ENCODE measurements at places on chromosomes 13 and 19.

- DNase-seq, result no peak
These were observed 3.0 kb upstream of the INSL3 start for GRCh38 chr19:17824339-17824738.

GRCh38 chr19:33578697-33579096 lies 43.1 kb upstream of the CHST8 start:
- no peak for DNase-seq

DNA sequence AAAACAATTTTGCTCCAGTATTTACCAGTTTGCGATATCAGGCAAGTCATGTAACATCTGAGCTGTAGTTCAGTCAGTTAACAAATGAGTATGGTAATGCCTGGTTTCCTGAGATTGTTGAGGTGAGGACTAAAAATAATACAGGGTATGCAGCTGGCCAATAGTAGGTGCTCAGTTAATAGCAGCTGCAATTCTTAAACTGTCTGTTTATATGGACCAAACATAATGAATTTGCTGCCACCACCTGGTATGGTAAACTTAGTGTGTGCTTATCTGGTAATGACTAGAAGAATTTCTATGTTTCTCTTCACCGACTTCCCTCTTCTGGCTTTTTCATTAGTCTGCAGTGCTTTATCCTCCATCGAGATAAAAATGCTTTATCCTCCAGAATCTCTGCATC lies 9.1 kb downstream of the ZMYM2 start:
- no peak for DNase-seq

- no peak for DNase-seq
These were observed 76.1 kb upstream of the UQCRFS1 start for GRCh38 chr19:29289020-29289419.

DNA sequence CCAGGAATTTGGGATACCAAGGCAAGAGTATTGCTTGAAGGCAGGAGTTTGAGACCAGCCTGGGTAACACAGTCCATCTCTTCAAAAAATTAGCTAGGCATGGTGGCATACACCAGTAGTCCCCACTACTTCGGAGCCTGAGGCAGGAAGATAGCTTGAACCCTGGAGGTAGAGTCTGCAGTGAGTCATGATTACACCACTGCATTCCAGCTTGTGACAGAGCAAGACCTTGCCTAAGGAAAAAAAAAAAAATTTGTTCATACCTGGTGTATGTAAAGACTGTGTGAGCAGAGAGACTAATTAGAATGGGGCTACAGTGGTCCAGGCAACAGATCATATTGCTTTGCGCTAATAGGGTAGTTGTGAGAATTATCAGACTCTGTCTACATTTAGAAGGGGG lies 778.3 kb upstream of the PCDH20 start:
- no peak for DNase-seq

GRCh38 chr13:105969761-105970160 lies 565.7 kb downstream of the EFNB2 start:
- no peak for DNase-seq

DNA sequence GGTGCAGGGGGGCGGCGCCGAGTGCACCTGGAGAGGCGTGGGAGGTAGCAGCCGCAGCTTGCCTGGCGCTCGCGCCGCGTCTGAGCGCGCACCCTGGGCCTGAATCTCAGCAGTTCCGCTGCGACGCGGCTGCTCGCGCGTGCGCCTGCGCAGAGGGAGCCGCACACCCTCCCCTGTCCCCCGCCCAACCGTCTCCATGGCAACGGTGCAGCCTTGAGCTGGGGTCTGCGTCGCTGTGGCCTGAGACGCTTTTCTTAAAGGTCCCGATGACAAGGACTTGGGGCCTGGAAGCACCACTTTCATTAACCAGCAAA lies at the start of gene PNMA8B:
Gene PNMA8B (minus strand): TSS at position 82 of the 314 bp plus-strand sequence. CDS start 402 bp downstream, outside the sequence.
- DNase-seq, result no peak

- no peak for DNase-seq
These were observed 6.8 kb downstream of the CYP4F8 start for GRCh38 chr19:15621801-15622200.

DNA sequence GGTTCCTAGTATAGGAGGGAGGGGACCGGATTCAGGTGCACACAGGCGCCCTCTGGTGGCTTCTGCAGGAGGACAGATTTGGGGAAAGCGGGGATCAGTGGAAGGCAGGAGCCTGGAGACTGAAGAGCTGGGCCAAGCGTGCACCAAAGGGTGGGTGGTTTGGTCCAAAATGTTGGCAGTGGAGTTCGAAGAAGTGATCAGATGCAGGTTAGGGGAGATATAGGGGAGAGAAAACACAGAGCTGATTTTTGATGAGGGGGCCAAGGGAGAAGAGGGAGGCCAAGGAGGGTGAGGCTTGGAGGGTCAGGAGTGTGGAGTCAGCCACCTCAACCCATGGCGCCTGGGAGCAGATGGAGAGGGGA lies 6.8 kb upstream of the CARM1 start:
- DNase-seq, result peak; percentile 57

GRCh38 chr13:105627270-105627669 lies 908.2 kb downstream of the EFNB2 start:
- no peak for DNase-seq

DNA sequence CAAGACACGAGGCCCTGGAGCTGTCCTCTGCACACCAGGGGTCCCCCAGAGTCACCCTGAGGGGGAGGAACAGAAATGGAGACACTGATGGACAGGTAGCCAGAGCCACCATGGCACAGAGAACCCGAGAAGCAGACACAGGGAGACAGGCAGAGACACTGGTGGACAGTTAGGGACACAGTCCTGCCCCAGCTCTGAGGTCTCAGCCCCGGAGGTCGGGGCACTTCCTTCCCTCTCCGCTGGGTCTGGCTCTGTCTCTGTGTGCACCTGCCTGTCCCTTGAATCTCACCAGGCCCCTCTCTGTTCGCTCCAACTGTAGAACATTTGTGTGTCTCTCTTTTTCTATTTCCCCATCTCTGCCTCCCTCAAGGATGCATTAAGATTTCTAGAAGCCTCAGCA lies 4.6 kb downstream of the KLK14 start:
- no peak for DNase-seq

DNA sequence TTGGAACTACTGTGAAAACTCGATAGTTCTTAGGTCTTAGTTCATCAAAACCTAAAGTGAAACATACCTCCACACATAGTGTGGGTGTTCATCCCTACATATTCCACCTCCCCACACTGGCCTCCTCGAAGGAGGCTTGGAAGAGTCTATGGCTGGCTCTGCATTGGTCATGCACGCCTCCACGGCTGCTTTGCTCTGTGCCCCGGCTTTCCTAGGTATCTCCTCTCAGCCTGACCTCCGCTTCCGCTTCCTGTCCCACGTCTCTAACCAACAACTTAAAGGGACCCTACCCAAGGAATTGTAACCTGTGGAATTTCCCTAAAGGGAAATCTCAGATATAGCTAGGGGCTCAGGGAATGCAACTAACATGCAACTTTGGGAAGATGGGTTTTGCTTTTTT lies 79.7 kb upstream of the MBNL2 start:
- DNase-seq, result no peak

- DNase-seq, result no peak
These were observed 11.2 kb upstream of the SELENOW start for GRCh38 chr19:47767349-47767748.

DNA sequence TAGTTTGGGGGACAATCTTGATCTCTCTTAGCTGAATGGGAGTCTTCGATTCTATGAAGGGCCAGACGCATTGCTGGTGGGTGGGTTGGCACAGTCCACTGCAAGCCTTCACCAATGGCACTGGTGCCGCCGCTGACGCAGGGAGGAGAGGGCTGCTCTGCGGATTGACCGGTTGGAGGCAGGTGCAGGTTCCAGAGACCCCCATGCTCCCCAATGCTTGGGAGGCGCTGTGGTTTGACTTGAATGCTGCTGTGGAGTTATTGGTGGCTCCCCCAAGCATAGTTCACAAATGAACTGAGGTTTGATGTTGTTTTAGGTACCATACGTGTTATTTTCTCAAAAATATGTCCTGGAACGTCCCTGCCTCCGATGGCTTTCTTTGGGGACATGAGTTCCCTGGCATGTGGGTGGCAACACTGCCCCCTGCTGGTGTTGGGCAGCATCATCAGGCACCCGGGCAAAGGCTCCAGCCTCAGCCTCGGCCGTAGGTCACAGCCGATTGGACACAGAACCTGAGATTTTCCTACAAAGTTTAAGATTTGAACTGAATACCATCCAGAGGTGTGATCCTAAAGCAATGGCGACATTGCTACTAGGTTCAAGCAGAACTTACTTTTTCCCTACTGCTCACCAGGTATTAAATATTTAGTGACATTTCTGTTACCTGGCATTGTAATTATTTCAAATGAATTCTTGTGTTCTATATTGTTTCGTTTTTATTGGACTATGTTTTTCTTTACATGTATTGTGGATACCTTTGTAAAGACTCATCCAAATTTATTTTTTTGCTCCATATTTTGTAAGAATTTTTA lies 95.5 kb downstream of the ANKRD10 start:
- peak; percentile 24 for DNase-seq

DNA sequence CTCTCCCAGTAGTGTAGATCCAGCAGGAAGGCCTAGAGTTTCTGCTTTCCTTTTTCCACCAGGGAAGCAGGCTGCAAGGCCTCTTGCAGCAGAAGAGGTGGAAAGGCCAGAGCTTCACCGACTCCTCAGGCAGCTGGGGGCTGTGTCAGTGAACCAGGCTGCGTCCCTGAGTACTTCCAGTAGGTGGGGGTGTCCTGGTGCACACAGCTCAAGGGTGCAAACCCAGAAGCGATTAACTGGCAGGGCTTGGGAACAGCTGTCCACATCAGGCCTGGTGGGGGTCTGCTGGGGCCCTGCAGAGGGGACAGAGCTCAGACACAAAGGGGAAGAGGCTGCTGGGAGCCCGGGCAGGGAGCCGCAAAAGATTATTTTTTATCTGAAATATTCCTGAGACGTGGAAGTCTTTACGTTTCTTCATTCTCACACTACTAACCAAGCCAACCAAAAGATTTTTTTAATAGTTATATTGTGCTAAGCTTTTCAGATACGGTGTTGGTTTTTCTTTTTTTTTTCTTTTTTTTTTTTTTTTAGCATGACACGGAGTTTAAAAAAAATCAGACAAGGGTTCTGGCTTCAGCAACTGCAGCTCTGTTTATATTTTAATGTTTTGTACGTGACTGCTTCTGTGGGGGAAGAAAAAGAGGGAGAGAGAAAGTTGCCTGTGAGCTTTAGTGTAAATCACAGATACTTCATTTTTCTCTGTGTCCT lies 11.0 kb downstream of the TSHZ3 start:
- DNase-seq, result no peak

- DNase-seq, result no peak
These were observed 40.5 kb upstream of the GAS6 start for GRCh38 chr13:113904411-113904810.

- no peak for DNase-seq
These were observed 7.3 kb upstream of the SPACA7 start for GRCh38 chr13:112368883-112369282.

DNA sequence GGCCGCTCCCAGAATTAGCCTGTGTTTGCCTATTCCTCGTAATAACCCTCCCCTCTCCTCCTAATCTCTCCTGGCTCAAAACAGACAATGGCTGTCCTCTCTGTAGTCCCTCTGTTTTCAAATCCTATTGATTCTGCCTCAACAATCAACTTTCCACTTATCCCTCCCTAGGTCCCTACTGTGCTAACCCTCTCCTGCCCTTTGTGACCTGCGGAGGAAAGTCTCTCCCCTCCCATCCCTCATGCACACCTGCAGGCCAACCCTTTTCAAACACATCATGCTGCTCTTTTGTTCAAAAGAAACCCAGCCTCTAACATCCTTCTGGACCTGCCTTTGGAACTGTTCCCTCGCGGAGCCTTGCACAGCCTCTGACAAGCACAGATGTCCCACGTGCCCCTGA lies 37.3 kb downstream of the CILP2 start:
- no peak for DNase-seq

- no peak for DNase-seq
These were observed 54.1 kb downstream of the PTPRS start for GRCh38 chr19:5286465-5287029.

DNA sequence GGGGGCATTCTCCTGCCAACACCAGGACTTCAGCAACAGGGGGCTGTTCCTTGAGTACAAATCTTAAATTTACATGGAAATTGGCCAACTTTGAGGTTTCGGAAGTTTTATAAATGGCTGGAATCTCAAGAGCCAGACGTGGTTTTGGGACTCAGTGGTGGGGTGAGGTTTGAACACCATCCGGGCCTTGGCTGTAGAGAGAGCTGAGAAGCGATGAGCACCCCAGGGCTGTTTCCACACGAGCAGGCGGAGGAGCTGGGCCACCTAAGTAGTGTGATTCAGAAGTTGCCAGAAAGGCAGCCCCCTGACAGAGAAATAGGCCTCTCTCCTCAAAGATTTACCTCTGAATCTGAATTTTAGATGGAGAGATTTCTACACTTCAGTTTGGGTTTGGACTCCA lies 89.0 kb downstream of the FGF9 start:
- DNase-seq, result no peak

Measured in astrocyte of the cerebellum (primary cell).